ENCODE measurements at places on chromosomes 13 and 19.

DNA sequence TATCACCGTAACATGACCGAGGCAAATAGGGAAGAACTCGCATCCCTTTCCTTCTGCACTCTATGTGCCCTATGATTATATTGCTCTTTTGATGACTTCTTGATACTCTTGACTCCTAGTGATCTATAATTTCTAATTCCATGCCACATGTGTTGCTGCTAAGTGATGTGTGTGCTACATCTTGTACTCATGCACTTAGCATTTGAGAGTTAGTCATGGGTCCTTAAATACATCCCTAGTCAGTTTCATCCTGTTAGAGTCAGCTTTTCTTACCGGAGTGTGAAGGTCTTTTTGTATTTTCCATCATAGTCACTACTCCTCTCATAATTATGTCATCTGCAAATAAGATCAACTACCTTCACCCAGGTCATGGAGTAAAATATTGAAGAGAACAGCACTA is 30.2 kb downstream of the RXFP2 start:
- no peak for DNase-seq

GRCh38 chr13:90402613-90403012 is 944.9 kb upstream of the MIR17HG start:
- no peak for DNase-seq

GRCh38 chr13:32650705-32651311 is 64.6 kb downstream of the PDS5B start:
- peak; percentile 48 for DNase-seq

GRCh38 chr19:9076901-9077300 is 10.0 kb upstream of the OR1M1 start:
- no peak for DNase-seq

DNA sequence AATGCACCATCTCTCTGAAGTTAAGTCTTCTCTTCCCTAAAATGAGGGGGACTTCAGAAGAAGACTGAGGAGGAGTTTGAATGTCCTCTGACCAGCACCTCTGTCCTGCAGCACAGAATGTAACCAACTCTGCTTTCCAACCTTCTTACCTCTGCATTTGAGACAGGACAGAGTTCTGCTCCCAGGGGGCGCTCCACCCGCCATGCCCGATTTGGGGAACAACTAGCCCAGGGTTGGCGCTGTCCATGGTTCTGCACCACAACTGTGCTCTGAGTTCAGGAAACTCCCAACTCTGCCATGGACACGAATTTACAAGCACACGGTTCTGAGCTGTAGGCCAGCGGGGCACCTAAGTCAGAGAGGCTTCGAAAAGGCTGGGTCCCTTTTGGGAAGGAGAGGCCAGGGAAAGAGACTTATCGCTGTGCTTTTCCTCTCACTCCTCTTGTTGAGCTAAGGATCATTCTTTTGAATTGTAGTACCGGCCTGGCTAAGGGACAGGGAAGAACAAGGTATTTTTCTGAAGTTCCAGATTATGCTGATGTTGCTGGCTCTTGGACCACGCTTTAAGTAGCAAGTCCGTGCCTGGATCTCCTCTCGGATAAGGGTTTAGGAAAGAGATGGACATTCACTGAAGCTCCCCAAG is 22.2 kb downstream of the SIGLEC5 start:
- DNase-seq: peak; percentile 62

- no peak for DNase-seq
Observed at GRCh38 chr19:35556846-35557538, 6.5 kb downstream of the ATP4A start.

- no peak for DNase-seq
Observed at GRCh38 chr19:55118401-55118991, 1.1 kb upstream of the PPP1R12C start.

DNA sequence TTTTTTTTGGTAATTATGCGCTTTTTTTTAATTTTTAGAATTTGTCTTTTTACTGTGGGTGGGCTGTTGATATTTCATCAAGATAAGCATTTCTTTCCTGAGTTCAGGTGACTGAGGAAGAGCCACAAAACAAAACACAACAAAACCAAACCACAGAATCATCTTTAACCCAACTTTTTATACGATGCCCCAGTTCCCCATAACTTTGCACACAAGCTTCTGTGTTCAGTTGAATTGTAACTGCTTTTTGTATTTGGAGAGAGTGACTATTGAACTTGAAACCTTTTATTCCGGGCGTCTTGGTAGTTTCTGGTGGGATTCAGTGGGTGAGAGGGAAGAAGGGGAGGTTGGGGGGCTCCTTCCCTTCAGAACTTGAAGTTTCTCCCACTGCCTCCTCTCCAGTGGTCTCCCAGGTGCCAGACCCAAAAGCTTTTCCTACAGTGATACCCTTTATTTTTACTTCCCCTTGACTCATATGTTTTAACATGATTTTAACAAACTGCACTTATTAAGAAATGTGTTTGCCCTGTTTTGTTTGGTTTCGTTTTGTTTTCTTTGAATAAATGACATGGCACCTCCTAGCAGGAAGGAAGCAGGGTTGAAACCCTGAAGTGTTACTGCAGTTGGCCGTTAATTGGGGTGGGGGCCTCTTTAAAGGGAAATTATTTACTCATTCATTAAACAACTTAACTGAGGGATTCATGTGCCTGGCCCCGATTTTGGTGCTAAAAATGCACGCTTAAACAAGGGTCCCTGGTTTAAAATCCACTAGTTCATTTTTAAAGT is 2.7 kb upstream of the CCDC97 start:
- no peak for DNase-seq

- DNase-seq: peak; percentile 63
Observed at GRCh38 chr19:18208098-18208951, 4.5 kb upstream of the RAB3A start.

DNA sequence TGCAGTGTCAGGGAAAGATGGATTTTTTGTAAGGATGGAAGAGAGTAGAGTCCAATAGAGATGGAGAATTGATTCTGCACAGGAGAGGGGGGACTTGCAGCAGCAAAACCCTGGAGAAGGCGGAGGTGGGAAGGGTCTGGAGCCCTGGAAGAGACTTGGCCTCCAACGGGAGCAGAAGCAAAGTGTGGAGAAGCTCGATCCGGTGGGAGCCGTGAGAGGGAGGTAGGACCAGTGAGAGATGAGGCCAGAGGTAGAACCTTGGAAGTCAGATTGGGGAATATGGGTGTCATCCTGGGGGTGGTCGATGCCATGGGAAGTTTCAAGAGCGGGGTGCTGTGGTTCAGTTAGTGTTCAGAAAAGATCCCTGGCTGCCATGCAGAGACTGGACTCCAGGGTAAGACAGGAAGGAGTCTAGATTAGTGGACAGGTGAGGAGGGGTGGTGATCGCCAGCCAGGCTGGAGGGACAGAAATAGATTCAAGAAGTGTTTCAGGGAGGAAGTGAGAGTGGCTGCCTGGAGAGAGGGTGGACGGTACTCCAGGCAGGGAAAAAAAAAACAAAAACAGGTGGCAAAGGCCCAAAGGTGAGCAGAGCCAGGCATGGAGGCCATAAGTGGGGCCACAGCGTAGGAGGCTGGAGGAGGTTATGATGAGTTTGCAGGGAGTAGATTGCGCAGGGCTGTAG is 2.6 kb downstream of the PPP5C start:
- no peak for DNase-seq

DNA sequence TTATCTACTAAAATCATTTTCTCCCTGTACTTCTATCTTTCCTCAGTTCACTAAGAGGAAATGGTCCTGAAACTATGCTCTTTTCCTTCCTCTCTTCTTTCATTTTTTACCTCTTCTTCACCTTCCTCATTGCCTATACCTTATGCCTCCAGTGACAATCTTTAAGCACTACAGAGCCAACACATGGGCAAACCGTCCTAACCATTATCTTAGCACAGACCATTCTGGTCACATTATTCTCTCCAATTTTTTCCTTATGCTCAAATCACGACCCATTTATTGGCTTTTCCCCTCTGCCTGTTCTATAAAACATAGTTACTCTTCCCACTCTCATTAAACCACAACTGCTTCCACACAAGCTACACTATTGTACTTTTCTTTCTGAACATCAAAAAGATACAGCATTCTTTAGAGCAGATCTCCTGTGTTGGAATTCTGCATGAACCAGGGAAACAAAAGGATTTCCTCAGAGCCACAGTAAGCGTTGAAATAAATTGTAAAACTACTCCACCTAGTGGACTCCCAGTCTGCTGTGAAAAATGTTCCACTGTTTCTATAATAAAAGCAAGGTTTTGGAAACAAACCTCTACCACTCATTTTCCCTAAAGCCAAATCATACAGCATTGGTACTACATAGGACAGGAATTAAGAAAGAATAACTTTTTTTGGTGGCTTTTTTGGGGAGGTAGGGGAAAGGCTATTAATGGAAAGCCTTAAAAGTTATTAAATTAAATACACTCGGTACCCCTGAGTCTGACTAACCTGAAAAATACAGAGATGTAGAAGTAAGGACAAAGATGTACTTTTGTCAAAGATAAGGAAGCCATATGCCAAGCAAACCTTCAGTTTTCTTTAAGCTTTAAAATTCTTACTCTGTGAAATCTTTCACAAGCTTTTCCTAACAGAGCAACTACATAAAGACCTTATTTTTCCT is 19.5 kb downstream of the NUFIP1 start:
- no peak for DNase-seq

DNA sequence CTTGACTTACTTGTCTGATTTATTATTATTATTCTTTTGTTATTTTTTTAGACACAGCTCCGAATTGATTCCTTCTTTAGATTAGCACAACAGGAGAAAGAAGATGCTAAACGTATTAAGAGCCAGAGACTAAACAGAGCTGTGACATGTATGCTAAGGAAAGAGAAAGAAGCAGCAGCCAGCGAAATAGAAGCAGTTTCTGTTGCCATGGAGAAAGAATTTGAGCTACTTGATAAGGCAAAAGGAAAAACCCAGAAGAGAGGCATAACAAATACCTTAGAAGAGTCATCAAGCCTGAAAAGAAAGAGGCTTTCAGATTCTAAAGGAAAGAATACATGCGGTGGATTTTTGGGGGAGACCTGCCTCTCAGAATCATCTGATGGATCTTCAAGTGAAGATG is 29.4 kb downstream of the ERCC5 start:
- no peak for DNase-seq

- DNase-seq: no peak
Observed at GRCh38 chr13:51230477-51231105, 8.4 kb downstream of the FAM124A start.

DNA sequence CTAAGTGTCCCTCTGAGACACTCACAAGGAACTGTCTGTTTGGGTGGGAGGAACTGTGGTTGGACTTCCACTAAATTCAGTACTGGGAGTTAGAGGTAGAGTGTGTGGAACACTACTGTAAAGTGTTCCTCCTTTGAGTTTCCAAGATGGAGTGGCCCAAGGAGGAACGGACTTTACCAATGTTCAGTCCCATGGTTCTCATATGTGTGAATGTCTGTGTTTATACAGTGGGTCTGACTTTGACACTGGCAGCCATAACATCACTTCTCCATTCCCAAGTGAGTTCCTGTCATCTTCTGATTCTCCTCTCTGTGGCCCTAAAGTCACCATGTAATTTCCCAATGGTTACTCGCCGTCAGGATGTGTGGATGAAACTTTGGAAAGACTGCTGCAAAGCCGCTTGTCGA is 136.8 kb upstream of the SERP2 start:
- no peak for DNase-seq
